ENCODE measurements at places on chromosomes 2 and 18. TPM values are rescaled to one million over a fixed set of nuclear protein-coding genes. Genes with fewer than 3 reads are reported as not detected.

- no peak for DNase-seq
Measured at GRCh38 chr2:154992826-154993225, 294.3 kb downstream of the KCNJ3 start.

DNA sequence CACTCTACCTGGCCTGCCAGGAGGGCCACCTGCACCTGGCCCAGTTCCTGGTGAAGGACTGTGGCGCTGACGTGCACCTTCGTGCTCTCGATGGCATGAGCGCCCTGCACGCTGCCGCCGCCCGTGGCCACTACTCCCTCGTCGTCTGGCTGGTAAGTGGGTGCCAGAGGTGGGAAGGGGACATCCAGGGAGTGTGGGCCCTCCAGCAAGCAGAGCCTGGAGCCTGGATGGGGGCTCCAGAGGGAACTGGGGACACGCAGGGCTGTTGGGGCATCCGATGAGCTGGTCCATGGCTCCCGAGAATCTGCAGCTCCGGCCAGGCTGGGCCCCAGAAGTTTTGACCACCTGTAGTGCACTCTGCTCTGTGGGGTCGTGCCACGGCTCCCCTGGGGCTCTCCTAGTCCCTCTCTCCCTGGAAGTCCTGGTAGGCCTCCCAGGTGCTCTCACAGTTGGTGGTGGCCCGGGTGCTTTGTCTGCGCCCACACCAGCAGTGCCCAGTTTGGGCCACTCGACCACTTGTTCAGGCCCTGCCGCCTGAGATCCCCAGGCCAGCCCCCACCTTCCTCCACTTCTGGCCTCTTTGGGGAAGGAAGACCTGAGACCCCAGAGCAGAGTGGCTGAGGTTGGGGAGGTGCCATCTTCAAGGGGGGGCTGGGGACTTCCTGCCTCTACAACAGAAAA is 4.7 kb downstream of the ESPNL start:
- no peak for DNase-seq

DNA sequence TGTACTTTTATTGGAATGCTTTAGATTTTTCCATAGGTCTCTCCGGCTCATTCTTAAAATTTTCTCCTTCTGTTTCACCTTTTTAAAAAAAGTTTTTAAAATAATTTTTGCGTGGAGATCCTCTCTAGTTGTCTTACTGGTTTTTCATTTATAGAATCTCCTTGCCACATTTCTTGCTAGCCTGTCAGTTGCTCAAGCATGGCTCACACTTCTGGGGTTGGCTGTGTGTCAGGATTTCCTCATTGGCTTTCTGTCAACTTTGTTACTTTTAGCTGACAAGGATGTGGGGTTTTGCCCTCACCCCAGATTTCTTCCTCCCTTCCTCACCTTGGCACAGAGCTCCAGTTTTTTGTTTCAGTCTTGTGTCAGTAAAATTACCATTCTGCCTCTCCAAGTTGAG is 124.6 kb downstream of the ZNF407 start:
- no peak for DNase-seq

DNA sequence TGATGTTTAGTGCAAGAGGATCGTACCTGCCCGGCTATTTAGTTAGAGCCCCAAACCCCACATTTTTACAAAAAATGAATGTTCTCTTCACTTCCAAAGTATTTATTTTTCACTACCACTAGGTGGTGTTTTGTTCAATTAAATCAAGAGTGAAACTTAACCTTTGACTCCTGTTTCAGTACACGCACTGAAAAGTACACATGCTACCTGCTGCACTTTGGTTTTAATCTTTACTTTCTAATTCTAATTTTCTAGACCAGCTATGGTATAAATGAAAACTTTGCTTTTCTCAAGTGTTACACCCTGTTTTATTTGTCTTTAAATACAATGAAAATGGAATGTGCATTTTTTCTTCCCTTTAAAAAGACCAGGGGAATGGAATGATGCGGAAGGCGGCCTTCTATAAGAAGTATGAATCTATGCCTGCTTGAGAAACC is 31.4 kb upstream of the CHN1 start:
- no peak for DNase-seq

DNA sequence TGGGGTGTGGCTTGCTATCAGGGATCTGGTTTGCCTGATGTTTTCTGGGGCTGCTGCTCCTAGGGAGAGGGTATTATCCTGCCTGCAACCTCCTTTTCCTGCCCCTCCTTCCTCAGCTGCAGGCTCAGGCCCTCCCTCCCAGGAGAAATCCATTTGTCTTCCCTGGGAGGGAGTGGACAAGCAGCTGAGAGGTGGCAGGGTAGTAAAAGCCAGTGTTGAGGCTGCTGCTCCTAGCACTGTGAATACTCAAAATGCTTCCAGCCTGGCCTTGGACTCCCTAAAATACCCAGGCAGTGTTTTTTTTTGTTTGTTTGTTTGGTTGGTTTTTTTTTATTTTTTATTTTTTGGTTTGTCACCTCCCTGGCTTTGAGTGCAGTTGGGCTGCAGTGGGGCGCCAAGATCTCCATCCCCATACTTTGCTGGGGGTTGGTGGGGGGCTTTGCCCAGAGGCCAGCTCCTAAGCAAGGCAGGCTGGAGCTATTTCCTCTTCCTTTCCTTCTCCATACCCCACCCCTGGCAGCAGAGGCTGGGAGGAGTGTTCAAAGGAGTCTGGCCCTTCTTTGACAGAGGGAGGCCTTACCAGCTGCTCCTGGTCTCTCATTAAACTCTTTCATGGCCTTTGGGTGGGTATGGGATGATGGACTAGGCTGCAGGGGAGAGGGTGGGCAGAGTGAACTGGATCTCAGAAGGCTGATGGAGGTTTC is 13.6 kb downstream of the HOXD3 start:
- DNase-seq: no peak

Gene WDR33
- total RNA-seq: 71.7 TPM

Gene PGAP1
- 36.3 TPM for total RNA-seq

GRCh38 chr2:142707318-142707717 is 170.1 kb upstream of the KYNU start:
- no peak for DNase-seq

Gene DSC2
- not detected for total RNA-seq

- no peak for DNase-seq
Measured at GRCh38 chr2:186205254-186205911, 280.7 kb upstream of the ZC3H15 start.

Gene IGFBP5
- not detected for total RNA-seq

Gene STON1
- total RNA-seq: 1.9 TPM

DNA sequence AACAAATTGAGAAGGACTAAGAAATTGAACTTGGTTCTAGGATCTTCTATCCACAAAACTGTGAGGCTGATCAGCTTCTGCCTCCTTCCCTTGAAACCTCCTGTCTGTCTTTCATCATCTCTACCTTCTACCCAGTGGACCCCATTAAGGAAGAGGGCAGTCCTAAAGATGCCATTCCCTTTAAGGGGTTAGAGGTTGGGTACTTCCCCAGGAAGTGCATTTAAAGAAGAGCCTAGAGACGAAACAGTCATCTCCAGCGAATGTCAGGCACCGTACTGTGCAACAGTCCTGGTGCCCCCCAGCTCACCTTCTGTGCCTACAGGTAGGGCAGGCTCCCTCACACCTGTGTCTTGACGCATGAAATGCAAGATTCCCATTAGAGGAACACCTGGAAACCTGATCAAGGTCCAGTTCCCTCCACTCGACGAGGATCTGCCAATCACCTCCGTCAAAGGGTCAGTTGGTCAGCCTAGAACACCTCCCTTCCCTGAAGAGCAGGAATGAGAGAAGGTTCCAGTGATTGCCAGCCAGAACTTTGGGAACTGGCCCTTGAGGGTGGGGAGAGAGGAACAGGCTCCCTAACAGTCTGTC is 20.9 kb downstream of the LOXHD1 start:
- DNase-seq: no peak

DNA sequence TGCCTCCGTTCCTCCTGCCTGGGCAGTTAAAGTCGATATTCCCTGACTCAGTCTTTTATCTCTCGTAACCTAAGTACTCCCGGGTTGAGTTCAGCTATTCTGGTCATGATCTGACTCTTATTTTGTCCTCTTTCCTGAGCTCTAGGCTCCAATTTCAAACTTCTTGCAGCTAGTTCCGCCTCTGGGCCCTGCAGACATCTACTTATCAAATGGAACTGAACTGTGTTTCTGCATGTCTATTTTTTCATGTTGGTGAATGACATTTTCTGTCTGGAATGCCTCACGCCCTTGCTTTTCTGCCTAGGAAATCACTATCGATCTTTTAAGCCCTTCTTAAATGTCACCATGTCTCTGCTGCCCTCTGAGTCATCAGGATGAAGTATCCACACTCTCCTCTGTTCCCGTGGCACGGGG is 101.5 kb downstream of the VAPA start:
- DNase-seq: no peak

DNA sequence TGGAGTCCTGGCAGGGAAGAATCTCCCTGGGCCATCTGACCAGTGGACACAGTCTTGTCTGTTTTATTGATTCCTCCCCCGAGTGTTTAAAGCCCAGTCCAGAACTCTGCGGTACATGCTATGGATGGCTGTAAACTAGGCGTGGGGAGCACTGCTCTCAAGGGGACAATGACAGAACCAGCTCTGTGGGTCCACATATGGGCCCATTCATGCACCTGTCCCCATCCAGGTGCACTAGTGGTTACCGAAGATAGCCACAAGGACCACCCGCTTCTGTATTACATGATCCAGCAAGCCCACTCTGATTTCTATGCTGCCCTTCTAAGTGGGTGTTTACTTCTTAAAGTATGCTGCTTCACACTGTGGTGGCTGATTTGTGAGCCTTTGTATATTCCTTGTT is 21.0 kb downstream of the CHST10 start:
- no peak for DNase-seq

Gene C1QL2
- not detected for total RNA-seq

DNA sequence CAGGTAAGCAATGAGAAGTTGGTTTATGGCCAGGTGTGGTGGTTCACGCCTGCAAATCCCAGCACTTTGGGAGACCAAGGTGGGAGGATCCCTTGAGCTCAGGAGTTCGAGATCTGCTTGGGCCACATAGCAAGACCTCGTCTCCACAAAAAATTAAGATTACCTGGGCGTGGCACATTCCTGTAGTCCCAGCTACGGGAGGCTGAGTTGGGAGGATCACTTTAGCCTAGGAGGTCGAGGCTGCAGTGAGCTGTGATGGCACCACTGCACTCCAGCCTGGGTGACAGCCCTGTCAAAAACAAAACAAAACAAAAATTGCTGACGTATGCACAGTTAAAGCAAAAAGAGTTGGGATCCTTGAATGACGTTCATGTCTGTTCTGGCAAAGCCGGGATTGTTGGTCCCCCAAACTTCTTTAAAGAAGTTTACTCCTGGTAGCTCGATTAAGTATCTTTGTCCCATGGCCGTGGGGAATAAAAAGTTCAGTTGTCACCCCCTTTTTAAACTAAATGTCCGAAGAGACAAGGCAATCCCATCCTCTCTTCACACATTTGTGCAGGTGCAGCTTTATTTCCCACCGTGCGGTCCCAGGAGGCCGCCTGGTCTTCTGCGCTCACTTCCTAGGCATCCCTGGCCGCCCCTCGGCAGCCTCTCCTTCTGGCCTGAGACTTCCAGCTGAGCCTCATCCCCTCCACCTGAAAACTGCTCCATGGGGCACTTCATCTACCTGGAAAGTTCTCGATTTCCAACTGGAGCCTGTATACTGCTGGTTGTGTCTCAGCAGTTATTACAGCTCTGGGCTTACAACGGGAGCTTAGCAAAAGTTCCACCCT is 762 bp upstream of the SPOPL start:
- DNase-seq: no peak

- DNase-seq: no peak
Measured at GRCh38 chr2:206890179-206890578, 49.1 kb upstream of the CPO start.

- no peak for DNase-seq
Measured at GRCh38 chr2:67717692-67718091, 320.6 kb downstream of the ETAA1 start.

Gene AKAIN1
- not detected for total RNA-seq

- no peak for DNase-seq
Measured at GRCh38 chr2:185796758-185797157, 58.2 kb downstream of the FSIP2 start.

- DNase-seq: no peak
Measured at GRCh38 chr2:95301876-95302641, 4.9 kb downstream of the KCNIP3 start.

Gene TMEM169
- 1.6 TPM for total RNA-seq

DNA sequence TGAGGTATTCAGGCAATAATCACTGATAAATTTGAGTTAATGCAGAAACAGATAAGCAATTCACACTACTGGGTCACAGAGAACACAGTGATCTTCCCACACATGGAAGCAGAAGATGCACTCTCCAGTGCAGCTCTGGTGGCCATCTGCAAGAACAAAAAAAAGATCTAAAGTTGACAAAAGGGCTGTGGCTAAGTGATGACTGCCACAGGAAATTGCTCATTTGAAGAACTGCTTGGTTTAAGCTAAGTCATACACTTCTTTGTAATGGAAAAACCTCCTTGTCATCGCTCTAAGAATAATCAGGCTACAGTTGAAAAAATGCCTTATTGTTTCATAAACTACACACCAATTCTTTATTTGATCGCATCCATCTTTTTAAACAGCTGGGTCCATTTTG is 115.1 kb downstream of the DTNB start:
- DNase-seq: peak; percentile 61

Gene EMX1
- total RNA-seq: 0.44 TPM

DNA sequence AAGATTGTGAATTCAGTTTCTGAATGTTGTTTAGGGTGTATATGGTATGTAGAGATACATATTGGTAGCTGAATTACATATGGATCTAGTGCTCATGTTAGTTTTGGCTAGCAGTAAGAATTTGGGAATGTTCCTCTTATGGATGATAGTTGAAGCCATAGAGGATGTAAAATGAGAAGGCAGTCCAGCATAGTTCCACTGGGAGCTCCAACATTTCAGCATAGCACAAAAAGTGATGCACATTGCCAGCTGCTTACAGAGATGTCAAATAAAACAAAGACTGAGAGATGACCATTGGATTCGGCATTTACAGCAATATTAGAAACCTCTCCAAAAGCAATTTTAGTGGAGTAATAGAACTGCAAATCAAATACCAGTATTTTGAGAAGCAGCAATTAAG is 77.4 kb downstream of the EML4 start:
- DNase-seq: no peak

DNA sequence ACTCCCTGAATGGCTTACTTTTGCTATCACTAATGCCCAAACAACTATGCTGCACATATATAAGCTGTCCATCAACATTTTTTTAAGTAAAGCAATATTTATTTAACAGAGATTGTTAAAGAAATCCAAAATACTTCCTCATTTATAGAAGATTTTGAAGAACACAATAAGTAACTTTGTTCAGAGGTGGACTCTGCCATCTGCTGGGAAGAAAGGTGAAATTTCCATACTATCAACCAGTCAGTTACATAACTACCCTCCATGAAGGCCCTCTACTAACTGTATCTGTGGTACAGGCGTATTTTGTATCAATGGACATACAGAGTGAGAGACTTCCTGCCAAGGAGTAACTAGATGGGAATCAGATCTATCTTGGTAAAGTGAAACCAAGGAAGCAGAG is 106.0 kb downstream of the DTNB start:
- no peak for DNase-seq

Gene SERPINB11
- not detected for total RNA-seq

Gene BZW1
- total RNA-seq: 457 TPM

Gene ASB18
- total RNA-seq: not detected

Gene CRYGC
- total RNA-seq: not detected

- no peak for DNase-seq
Measured at GRCh38 chr2:74026687-74027241, 42.1 kb downstream of the TET3 start.

Gene CHPF
- total RNA-seq: 25.5 TPM

Measured in activated T-cell treated with anti-CD3 and anti-CD28 coated beads, Interleukin-2, amount 50 U/mL, for 72 hours (primary cell).